ENCODE measurements at places on chromosomes 12 and 14. TPM values are rescaled to one million over a fixed set of nuclear protein-coding genes. Genes with fewer than 3 reads are reported as not detected.

Gene BIN2
- 7.6 TPM for total RNA-seq

Gene MEG3
- 68.8 TPM for total RNA-seq

Gene IGF1
- 108 TPM for total RNA-seq

Gene NOVA1
- 58.9 TPM for total RNA-seq

Gene ANHX
- total RNA-seq, result not detected

Gene TXNDC16
- 11.5 TPM for total RNA-seq

Gene CMKLR1
- 30.2 TPM for total RNA-seq

Gene SLCO1A2
- 0.33 TPM for total RNA-seq

DNA sequence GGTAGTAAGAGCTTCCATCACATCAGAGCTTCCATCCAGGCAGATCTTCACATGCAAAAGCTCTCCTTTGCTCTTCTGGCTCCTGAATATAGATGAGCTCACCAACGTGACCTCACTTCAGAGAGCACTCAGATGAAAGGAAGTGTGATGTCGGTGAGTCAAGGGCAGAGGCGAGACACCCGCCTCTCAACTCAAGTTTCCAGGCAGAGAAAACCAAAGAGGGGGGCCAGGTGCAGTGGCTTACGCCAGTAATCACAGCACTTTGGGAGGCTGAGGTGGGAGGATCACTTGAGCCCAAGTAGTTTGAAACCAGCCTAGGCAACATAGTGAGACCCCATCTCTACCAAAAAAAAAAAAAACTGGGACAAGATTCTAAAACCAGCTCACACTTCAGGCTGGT is 126.9 kb downstream of the DUSP6 start:
- no peak for DNase-seq
- H3K27ac ChIP-seq, result peak overlapping the region; percentile 64
- H3K4me3 ChIP-seq, result no peak overlapping the region
- no peaks in the 10 kb centered on the region for H3K4me1 ChIP-seq
- H3K36me3 ChIP-seq, result no peaks in the 10 kb centered on the region

GRCh38 chr14:95294834-95295599 is 24.7 kb downstream of the CLMN start:
- H3K36me3 ChIP-seq, result no peaks in the 10 kb centered on the region
- peak overlapping the region; percentile 54 for H3K27ac ChIP-seq
- DNase-seq, result no peak
- H3K4me3 ChIP-seq, result no peak overlapping the region

DNA sequence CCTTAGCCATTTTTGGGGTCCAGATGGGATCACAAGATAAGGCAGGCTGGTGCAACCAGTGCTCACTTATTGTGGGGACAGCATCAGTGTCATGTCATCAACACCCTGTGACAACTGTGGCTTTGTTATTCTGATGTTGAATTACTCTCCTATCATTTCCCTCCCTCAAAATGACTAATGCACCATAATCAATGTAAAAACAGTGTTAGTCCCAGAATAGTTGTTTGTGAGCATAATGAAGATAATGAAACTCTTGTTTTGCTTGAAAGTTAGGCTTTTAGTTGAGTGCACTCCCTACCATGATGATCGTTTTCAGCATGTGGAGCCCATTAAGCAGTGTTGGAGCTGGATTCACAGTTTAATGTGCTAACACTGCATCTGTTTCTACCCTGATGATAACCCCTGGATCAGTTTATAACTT is 151.4 kb downstream of the TMTC2 start:
- no peak for DNase-seq
- H3K27ac ChIP-seq, result peak overlapping the region; percentile 44
- H3K4me1 ChIP-seq, result no peaks in the 10 kb centered on the region

DNA sequence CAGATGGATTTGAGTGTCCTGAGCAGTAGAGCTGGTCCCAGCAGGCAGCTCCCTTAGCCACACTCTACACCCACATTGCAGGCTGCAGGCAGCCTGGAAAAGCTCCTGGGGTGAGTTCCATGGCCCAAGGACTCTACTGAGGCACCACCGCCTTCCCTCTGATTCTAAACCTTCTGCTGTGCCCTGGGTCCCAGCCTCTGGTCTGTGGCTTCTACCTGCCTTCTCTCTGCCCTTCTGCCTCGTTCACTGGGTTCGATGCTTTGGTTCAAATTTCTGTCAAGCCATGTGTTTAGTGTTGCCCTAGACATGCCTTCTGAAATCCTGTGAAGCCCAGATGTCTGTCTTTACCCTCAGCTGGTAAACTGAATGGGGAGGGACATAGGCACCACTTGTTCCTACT is 1.5 kb upstream of the FGF6 start:
- H3K36me3 ChIP-seq, result no peaks in the 10 kb centered on the region
- no peaks in the 10 kb centered on the region for H3K4me1 ChIP-seq
- no peak overlapping the region for H3K27ac ChIP-seq
- no peak overlapping the region for H3K4me3 ChIP-seq
- H3K27me3 ChIP-seq, result no peaks in the 10 kb centered on the region

DNA sequence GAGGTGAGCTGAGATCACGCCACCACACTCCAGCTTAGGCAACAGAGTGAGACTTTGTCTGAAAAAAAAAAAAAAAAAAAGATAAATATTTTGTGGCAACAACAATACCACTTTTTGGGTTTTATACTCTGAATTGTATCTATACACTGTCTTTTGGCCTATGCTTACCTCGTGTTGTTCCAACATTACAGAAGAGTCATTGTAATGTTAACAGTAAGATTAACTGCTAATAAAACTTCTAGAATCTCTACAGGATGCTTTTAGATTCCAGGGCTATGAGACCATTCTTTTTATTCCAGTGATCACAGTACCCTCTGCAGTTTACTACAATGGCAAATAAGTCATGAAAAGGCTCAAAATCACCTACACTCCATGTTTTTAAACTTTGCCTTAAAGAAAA is 11.6 kb downstream of the IFT81 start:
- no peaks in the 10 kb centered on the region for H3K36me3 ChIP-seq
- H3K27ac ChIP-seq, result no peak overlapping the region
- no peaks in the 10 kb centered on the region for H3K27me3 ChIP-seq
- H3K4me1 ChIP-seq, result no peaks in the 10 kb centered on the region
- DNase-seq, result no peak

DNA sequence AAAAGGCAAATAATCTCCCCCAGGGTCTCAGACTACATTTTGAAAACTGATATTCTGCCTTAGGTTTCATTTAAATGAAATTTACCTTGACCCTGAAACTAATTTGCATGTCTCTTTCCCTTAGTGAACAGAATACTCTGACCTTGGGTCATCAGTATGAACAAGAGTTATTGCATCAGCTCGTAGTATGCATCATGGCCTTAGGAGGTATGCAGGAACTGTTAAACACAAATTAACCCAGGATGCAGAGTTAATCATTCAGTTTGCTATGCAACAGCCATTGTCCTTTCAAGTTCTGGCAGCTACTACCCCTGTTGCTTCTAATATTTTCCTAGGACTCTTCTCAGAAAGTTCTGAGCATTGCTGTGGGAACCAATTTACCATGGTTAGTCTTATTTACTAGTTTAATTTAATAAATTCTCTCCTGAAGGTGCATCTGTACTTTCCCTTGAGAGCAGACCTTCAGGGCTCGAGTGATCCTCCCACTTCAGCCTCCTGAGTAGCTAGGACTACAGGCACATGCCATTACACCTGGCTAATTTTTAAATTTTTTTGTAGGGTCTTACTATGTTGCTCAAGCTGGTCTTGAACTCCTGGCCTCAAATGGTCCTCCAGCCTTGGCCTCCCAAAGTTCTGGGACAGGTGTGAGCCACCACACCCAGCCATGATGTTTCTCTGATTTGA is 126.7 kb downstream of the TTC6 start:
- H3K4me3 ChIP-seq, result no peak overlapping the region
- H3K36me3 ChIP-seq, result no peaks in the 10 kb centered on the region
- H3K4me1 ChIP-seq, result no peaks in the 10 kb centered on the region
- DNase-seq, result no peak
- H3K27me3 ChIP-seq, result no peaks in the 10 kb centered on the region

DNA sequence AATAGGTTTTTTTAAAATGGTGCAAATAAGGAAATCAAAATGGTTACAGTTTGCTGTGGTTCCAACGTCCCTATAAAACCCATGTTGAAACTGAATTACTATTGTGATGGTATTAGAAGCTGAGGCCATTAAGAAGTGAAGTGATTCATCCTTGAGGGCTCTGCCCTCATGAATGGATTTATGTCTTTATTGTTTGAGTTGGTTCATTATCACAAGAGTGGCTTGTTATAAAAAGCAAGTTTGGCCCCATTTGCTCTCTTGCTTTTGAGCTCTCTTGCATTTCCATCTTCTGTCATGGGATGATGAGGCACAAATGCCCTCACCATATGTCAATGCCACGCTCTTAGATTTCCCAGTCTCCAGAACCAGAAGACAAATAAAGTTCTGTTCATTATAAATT is 62.3 kb downstream of the PRKD1 start:
- no peaks in the 10 kb centered on the region for H3K27me3 ChIP-seq
- H3K36me3 ChIP-seq, result no peaks in the 10 kb centered on the region
- no peaks in the 10 kb centered on the region for H3K4me1 ChIP-seq
- DNase-seq, result no peak
- no peak overlapping the region for H3K4me3 ChIP-seq
- no peak overlapping the region for H3K27ac ChIP-seq

- H3K4me3 ChIP-seq, result no peak overlapping the region
- no peak for DNase-seq
- no peaks in the 10 kb centered on the region for H3K36me3 ChIP-seq
These were observed 29.0 kb downstream of the PAPLN start for GRCh38 chr14:73266317-73266716.

DNA sequence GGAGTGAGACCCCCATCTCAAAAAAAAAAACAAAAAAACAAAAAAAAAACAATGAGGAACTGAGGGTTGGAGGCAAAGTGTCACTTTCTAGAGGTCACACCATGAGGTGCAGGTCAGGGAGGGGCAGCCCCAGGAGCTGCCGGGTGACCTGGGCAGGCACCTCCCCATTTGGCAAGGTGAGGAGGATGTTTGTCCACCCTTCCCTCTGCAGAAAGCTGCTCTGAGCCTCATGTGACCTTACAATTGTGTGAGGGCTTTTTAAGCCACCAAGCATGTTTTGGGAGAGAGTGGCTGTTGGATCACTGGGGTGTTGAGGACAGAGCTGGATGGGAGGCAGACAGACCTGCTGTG is 49.6 kb downstream of the FOXN4 start:
- no peak overlapping the region for H3K27ac ChIP-seq
- no peak for DNase-seq
- no peaks in the 10 kb centered on the region for H3K4me1 ChIP-seq

- no peaks in the 10 kb centered on the region for H3K4me1 ChIP-seq
- H3K27ac ChIP-seq, result no peak overlapping the region
- H3K4me3 ChIP-seq, result no peak overlapping the region
- no peaks in the 10 kb centered on the region for H3K36me3 ChIP-seq
These were observed 389.8 kb downstream of the ETNK1 start for GRCh38 chr12:23014749-23015148.

GRCh38 chr14:100250732-100251465 is 12.0 kb downstream of the YY1 start:
- no peaks in the 10 kb centered on the region for H3K36me3 ChIP-seq
- no peaks in the 10 kb centered on the region for H3K27me3 ChIP-seq
- H3K27ac ChIP-seq, result no peak overlapping the region

DNA sequence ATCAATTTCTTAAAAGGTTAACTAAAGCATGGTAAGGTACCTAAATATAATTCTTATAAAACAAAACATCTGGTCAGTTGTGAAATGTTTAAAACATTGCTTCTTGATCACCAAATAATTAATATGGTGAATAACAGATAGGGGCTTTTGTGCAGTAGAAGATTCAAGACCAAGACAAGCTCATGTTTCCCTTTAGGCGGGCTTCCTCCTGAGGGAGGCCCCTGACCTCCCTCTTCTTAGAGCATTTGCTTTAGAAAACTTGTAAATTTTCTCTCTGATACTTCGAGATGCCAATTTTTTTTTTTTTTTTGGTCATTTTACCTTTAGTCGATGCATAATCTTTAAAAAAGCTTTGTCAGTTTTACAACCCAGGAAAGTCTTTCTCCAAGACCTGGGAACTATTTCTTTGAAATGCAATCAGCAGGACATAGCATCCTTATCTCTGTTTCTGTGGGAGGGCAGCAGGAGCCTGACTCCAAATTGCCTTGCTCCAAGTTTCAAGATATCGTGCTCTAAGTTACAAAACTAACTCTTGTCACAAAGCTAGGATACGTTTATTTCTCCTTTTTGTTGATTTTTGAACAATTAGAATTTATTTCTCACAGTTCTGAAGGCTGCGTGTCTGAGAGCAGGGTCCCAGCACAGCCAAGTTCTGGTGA is 66.6 kb upstream of the BICD1 start:
- H3K27me3 ChIP-seq, result no peaks in the 10 kb centered on the region
- H3K4me3 ChIP-seq, result no peak overlapping the region
- no peak for DNase-seq
- H3K4me1 ChIP-seq, result no peaks in the 10 kb centered on the region

- H3K4me1 ChIP-seq, result peaks cover 7% of the 10 kb centered on the region
- H3K4me3 ChIP-seq, result no peak overlapping the region
- DNase-seq, result no peak
- H3K27ac ChIP-seq, result no peak overlapping the region
- no peaks in the 10 kb centered on the region for H3K27me3 ChIP-seq
These were observed 18.6 kb upstream of the PTGR2 start for GRCh38 chr14:73833034-73833433.

GRCh38 chr12:118259079-118259478 is 113.6 kb downstream of the TAOK3 start:
- no peaks in the 10 kb centered on the region for H3K4me1 ChIP-seq
- no peaks in the 10 kb centered on the region for H3K27me3 ChIP-seq
- H3K36me3 ChIP-seq, result no peaks in the 10 kb centered on the region
- H3K4me3 ChIP-seq, result no peak overlapping the region

DNA sequence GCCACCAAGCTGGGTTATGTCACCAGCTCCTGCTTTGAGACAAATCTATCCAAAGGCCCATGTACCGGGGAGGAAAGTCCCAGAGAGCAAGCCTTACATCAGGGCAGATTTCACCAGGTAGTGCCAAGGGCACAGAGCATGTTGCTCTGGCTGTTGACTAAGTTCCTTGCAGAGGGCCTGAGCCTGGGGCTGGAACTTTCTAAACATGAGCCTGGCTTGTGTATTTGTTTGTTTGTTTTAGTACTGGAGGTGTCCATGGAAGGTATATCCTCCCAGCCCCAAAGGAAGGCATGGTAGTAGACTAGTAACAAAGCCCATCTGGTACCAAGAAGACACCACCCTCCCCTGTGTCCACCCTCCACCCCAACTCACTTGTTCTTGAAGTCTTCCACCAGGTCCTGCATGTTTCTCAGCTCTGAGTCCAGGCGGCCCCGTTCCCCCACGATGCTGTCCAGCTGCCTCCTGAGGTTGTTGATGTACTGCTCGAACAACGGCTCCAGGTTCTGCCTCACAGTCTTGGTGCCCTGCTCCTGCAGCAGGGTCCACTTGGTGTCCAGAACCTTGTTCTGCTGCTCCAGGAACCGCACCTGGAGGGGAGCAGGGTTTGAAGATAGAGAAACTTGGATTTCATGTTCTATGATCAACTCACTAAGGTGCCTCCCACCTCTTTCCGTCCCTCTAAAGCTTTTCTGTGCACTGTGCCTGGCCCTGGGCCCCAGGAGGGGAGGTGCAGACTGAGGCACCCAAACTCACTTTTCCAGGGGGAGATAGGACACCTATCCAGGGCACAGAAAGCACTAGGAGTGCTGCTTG is 1.4 kb downstream of the KRT5 start:
- H3K27me3 ChIP-seq, result no peaks in the 10 kb centered on the region
- H3K27ac ChIP-seq, result peak overlapping the region; percentile 89
- peak; percentile 17 for DNase-seq
- peaks cover 5% of the 10 kb centered on the region for H3K4me1 ChIP-seq
- no peak overlapping the region for H3K4me3 ChIP-seq
